ENCODE measurements at places on chromosomes 2 and 18. TPM values are rescaled to one million over a fixed set of nuclear protein-coding genes. Genes with fewer than 3 reads are reported as not detected.

DNA sequence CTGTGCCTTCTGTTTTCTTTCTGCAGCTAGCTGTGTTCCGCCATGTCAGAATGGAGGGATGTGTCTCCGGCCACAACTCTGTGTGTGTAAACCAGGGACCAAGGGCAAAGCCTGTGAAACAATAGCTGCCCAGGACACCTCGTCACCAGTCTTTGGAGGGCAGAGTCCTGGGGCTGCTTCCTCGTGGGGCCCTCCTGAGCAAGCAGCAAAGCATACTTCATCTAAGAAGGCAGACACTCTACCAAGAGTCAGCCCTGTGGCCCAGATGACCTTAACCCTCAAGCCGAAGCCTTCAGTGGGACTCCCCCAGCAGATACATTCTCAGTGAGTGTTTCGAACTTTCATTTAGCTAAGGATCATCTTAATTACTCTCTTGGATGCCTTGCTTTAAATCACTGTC is 74.1 kb downstream of the LTBP1 start:
- no peaks in the 10 kb centered on the region for H3K4me1 ChIP-seq
- no peak for DNase-seq
- no peaks in the 10 kb centered on the region for H3K27me3 ChIP-seq
- H3K36me3 ChIP-seq: no peaks in the 10 kb centered on the region

DNA sequence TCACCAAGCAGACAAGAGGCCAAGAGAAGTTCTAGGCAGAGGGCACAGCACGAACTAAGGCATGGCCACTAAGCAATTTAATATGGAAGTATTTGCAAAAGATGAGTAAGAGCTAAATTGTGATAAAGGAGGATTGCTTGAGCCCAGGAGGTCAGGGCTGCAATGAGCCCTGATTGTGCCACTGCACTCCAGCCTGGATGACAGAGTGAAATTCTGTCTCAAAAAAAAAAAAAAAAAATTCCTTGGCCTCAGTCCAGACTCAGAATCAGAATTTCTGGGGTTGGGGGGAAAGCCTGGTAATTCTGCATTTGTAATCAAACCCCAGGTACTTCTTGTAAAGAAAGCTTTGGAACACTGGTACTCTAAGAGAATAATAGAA is 46.8 kb upstream of the RTN4 start:
- H3K4me3 ChIP-seq: no peak overlapping the region
- no peaks in the 10 kb centered on the region for H3K27me3 ChIP-seq
- no peak overlapping the region for H3K27ac ChIP-seq
- no peaks in the 10 kb centered on the region for H3K36me3 ChIP-seq

DNA sequence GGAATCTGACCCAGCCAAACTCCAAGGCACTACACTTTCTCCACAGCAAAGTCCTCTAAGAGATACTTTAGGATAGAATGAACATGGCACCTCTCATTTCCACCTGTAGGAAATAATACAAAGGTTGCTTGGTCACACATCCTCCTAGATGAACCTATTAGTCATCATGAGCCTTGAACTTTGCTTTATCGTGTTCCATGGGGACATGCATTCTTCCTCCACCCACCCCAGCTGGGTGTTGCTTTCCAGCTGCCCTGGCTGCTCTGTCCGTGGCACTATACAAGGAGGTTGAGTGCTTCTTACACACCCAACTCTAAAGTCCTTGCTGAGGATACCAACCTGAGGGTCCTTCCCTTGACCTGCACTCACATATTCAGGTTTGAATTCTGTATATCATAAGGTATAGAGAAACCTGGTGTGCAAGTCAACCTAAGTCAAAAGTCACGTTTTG is 52.7 kb downstream of the SPRED2 start:
- no peaks in the 10 kb centered on the region for H3K36me3 ChIP-seq
- no peak overlapping the region for H3K4me3 ChIP-seq
- H3K4me1 ChIP-seq: peaks cover 18% of the 10 kb centered on the region
- H3K27ac ChIP-seq: no peak overlapping the region
- no peaks in the 10 kb centered on the region for H3K27me3 ChIP-seq
- DNase-seq: no peak

DNA sequence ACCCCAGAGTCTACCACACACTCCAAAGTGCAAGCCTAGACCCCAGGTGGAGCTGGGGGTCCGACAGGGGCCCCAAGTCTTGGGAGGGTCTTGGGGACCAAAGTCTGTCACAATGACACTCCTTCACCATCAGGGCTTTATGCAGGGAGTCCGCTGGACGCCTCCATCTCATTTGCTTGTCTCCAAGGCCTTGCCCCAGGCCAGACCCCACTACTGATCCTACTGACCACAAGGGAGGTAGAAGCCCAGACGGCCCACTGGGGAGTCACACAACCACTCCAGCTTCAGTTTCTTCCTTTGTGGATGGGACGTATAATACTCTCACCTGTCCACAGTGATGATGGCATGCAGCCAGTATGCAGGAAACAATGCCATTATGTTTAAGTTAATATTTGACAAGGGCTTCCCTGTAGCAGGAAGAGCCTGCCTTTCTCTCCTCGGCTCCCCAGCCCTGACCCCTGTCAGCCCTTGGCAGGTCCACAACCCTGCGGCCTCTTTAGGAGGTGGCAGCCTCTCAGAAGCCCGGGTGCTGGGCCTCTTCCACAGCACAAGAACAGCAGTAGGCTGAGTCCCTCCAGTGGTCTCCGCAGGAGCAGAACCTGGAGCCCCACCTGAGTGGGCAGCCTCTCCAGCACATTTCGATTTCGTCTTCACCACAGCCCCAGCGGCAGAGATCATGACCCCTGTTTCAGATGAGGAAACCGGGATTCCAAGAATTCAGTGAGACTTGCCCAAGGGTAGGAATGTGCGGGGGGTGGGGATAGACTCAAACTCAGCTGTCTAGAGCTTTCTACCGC is 6.5 kb downstream of the BIN1 start:
- peaks cover 84% of the 10 kb centered on the region for H3K4me1 ChIP-seq
- no peak for DNase-seq
- no peaks in the 10 kb centered on the region for H3K27me3 ChIP-seq
- peaks cover 25% of the 10 kb centered on the region for H3K36me3 ChIP-seq

Gene CFAP221
- 15.3 TPM for total RNA-seq

- no peaks in the 10 kb centered on the region for H3K27me3 ChIP-seq
- H3K4me1 ChIP-seq: no peaks in the 10 kb centered on the region
- H3K36me3 ChIP-seq: no peaks in the 10 kb centered on the region
- no peak overlapping the region for H3K27ac ChIP-seq
- H3K4me3 ChIP-seq: no peak overlapping the region
- DNase-seq: no peak
Observed at GRCh38 chr18:22230471-22230945, 61.1 kb downstream of the GATA6 start.

DNA sequence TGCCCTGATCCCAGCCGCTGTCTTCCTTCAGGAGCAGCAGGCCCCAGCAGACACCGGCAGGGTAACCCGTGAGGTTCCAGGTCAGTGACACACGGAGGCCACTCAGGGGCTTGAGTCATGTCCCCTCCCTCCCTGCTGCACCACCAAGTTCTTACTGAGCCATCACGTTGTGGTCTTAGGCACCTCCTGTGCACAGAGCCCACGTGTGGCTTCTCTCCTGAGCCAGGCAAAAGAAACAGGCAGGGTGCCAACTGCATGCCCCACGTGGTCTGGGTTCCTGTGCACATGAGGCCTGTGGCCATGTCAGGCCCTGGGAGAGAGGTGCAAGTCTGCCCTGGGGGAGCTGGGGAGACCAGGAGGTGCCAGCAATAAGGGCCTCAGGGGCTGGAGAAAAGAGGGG is 264.8 kb downstream of the KLHL29 start:
- DNase-seq: no peak
- H3K4me3 ChIP-seq: no peak overlapping the region
- no peak overlapping the region for H3K27ac ChIP-seq
- H3K36me3 ChIP-seq: peaks cover 21% of the 10 kb centered on the region
- no peaks in the 10 kb centered on the region for H3K27me3 ChIP-seq

- DNase-seq: no peak
- H3K4me3 ChIP-seq: no peak overlapping the region
- H3K27me3 ChIP-seq: no peaks in the 10 kb centered on the region
- H3K36me3 ChIP-seq: no peaks in the 10 kb centered on the region
Observed at GRCh38 chr18:67266246-67267237, 250.0 kb downstream of the DSEL start.
